ENCODE measurements at places on chromosomes 1 and 21. TPM values are rescaled to one million over a fixed set of nuclear protein-coding genes. Genes with fewer than 3 reads are reported as not detected.

GRCh38 chr1:246659594-246660140 is 64.5 kb upstream of the SCCPDH start:
- no peak for DNase-seq

- DNase-seq: no peak
These were observed 57.9 kb downstream of the EPRS1 start for GRCh38 chr1:219988387-219988786.

- DNase-seq: no peak
These were observed 40.2 kb downstream of the WNT9A start for GRCh38 chr1:227907439-227908015.

DNA sequence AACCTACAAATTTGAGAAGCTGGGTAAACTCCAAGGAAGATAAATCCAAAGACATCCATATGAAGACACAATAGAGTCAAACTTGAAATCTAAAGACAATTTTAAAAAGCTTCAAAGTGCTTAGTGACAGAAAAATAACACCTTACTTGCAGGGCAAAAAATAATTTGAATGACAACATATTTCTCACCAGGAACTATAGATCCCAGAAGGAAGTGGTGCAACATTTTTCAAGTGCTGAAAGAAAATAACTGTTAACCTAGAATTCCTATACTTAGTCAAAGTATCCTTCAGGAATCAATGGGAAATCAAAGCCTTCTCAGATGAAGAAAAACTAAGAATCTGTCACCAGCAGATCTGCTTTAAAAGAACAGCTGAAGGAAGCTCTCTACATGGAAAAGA is 184.4 kb downstream of the HLX start:
- DNase-seq: no peak

DNA sequence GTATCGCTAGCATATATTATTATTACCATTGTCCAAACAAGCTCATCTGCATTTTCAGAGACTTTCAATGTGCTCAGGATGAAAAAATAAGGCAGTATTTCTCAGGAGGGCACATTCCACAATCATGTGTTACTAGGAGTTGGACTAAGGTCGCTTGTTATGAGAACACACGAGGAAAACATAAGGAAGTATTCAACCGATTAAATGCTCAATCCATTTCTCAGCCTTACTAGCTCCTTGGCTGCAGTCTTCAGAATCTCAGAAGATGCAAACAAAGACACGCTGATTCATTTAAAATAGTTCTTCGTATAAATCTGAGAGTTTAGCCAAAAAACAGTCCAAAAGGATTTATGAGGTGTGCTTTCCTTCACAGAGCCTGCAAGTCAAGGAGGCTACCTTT is 82.0 kb upstream of the JAK1 start:
- DNase-seq: peak; percentile 62

MYOM3 gene
- not detected for total RNA-seq

DNA sequence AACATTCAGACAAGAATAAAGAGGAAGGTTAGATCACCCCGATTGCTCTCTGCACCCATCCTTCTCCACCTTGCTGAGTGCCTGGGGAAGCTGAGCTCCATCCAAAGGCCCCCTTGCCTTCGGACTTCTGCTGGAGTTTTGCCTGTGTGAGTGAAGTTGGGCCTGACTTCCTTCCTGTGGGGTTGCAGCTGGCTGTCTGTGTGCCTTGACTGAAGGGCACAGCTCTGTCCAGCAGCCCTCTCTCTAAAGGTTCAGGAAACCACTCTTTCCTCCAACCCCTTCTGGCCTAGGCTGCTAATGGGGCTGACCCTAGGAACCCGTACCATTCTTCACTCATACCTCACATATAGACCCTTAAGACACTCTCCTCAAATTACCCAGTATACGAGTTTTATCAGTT is 173.4 kb upstream of the HMCN1 start:
- no peak for DNase-seq

GRCh38 chr1:208577381-208577905 is 333.3 kb upstream of the PLXNA2 start:
- DNase-seq: no peak

GRCh38 chr1:234896477-234897389 is 231.9 kb downstream of the TOMM20 start:
- no peak for DNase-seq

Data from osteoblast (primary cell).